ENCODE measurements at places on chromosomes 2 and 18. TPM values are rescaled to one million over a fixed set of nuclear protein-coding genes. Genes with fewer than 3 reads are reported as not detected.

CRACDL gene
- not detected for total RNA-seq

PCBP1 gene
- 46.0 TPM for total RNA-seq

G6PC2 gene
- total RNA-seq, result not detected

GDF7 gene
- total RNA-seq, result not detected

THADA gene
- 22.0 TPM for total RNA-seq

RBM44 gene
- 1.7 TPM for total RNA-seq

PJVK gene
- not detected for total RNA-seq

Measured in RPMI7951 (cell line).